Activated T-cell treated with anti-CD3 and anti-CD28 coated beads for 4 hours (primary cell): ENCODE measurements at places on chromosomes 12 and 14.

- DNase-seq: no peak
Observed at GRCh38 chr12:115320967-115321366, 637.0 kb upstream of the TBX3 start.

DNA sequence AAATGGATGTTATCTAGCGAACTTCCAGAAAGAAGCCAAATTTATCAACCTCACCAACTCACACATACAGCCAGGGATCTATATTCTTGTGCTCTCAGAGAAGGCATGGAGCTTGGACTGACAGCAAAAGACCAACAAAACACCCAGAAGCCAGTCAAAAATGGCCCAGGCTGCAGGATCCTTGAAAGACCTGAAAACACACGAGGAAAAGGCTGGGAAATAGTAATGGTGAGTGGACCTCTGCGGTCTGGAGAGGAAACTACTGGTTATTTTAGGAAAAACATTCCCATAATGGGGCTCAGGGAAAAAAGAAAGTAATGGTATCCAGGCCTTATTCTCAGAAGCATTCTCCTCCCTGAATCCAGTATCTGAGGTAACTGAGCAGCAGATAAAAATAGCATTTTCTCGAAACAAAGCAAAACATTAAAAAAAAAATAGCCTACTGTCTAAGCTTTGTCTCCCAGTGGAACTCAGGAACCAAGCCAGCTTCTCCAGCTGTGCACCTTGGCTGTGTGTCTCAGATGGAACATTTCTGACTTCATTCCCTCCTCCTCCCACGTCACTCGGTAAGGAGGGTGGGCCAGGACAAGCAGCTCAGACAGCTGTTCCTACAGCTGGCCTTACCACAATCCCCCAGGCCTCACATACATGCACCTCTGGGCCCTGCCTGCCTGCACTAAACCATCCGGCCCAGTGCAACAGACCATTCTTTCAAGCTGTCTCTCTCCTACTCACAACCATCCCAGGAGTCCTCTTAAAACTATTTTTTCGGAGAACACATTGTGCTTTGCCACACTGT lies 249.9 kb downstream of the DAD1 start:
- DNase-seq: no peak

DNA sequence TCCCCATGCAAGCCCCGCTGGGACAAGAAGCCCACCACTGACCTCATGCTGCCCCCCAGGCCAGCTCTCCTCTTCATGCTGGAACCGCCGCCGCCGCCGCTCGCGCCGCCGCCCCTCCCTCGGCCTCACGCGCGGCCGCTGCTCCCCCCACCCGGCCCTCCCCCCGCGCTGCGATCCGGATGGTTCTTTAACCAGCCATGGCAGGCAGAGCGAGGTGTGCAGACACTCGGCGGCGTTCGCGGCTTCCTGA lies at the start of gene DCAF5:
TSS of gene DCAF5 (minus strand) at position 218 of the 250 bp plus-strand sequence. CDS start at position 77, 141 bp downstream.
- peak; percentile 83 for DNase-seq

DNA sequence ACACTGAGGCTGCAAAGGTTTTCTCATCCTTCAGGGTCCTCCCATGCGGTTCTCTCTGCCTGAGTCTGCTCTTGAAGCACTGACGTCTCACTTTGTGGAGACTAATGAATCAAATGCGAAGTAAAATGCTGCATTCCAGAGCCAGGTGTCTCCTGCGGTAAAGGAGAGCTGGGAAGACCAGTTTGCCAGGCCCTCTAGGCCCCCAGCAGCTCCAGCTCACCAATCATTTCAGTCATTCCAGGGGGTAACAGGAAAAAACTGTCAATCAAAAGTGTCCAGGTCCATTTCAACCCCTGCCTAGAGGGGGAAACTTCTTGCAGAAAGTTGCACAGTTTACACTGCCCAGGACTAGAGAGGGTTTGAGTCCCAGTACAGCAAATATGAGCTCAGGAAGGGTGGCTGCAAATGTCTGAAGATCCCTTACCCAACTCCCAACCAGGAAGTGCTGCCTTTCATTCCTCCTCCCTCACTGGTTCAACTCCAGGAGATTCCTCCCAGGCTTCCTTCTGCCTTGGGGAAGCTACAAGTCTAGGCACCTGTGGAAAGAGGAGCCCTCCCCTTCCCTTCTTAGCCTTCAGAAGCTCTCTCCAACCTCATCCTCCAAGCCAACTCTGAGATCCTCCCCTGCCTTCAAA lies 2.7 kb upstream of the NXPH4 start:
- DNase-seq: no peak

- no peak for DNase-seq
Observed at GRCh38 chr12:33721561-33721960, 281.9 kb upstream of the SYT10 start.

- peak; percentile 3 for DNase-seq
Observed at GRCh38 chr12:13347241-13348043, 150.9 kb downstream of the EMP1 start.

GRCh38 chr14:98949481-98950135 lies 322.4 kb downstream of the BCL11B start:
- DNase-seq: no peak

GRCh38 chr12:63068857-63069442 lies 82.1 kb downstream of the AVPR1A start:
- DNase-seq: no peak

DNA sequence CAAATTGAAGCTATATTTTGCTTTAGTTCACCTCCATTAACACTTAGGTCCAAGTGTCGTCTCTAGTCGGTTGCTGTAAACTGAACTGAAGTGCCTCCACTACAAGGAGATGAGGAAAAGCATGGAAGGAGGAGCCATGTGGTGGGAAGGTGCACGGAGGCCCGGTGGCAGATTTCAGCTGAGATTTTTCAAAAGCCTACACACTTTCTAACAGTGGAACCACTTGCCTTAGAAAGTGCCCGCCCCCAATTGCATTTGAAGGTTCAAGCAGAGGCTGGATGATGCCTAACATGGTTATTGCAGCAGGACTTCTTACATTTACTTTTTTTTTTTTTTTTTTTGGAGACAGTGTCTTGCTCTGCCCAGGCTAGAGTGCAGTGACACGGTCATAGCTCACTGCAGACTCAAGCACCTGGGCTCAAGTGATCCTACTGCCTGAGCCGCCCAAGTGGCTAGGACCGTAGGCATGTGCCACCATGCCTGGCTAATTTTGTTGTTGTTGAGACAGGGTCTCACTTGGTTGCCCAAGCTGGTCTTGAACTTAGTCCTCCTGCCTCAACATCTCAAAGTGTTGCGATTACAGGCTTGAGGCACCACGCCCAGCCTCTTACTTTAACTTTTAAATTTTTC lies 27.6 kb downstream of the EML1 start:
- DNase-seq: no peak

DNA sequence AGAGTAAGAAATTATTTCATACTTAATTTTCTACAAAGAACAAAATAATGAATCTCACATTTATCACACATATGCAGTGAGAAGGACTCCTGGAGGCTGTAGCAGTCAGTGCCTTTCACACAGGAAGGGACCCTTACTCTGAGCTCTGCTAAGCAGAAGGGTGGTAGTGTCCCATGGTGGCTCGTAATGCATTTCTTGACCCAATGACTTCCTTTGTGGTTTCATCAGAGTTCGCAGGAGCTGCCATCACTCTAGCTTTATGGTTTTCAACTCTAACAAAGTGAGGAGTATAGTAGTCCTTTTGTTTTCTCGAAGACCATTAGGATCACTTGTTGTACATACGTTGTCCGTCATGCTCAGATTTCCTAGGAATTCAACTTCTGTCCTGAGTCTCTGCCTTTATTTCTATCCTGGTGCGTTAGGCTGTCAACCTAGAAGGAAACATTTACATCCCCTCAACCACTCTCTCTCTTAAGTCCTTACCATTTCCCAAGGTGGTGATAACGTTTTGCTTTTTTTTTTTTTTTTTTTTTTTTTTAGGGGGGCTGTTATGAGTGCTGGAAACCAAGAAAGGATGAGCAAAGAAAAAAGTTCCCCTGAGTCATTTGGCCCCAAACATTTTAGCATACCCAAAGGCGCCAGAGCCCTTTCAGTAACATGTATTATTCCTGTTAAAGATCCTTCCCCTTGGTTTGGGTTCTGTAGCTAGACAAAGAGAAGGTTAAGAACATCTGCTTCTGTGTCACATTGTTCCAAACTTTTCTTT lies 37.2 kb downstream of the GABARAPL1 start:
- DNase-seq: no peak

GRCh38 chr12:64093689-64094088 lies 128.4 kb downstream of the KICS2 start:
- no peak for DNase-seq

- DNase-seq: peak; percentile 43
Observed at GRCh38 chr12:54981796-54982195, 2.8 kb downstream of the TESPA1 start.

- no peak for DNase-seq
Observed at GRCh38 chr14:22646570-22647254, 2.6 kb upstream of the OR6J1 start.

- DNase-seq: no peak
Observed at GRCh38 chr12:2347137-2347843, 294.5 kb downstream of the CACNA1C start.

DNA sequence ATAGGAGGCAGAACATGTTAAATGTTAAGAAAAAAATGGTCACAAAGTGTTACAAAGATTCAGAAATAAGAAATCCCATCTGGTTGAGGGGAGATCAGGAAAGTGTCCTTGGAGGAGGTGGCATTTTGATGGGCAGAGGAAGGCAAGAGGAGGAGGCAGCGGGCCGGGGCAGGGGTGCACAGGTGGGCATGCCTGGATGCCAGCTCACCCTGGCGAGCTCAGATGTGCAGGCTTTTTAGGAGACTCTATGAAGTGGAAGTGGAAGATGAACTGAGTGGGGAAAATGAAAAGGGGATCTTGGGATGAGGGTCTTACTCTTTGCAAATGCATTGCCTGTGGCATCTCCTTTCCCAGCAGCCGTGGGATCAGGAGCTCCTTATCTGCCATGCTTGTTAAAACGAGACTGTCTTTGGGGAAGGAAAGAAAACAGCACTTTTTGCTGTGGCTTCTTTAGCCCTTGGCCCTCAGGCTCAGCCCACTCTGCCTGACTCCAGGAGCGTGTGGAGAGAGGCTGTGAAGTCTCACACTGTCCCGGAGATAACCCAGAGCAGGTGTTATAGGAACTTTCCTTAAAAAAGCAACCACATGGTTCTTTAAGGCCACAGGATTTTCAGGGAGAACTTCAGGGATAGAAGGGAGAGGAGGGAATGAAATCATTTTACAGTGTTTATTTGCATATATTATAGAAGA lies 62.6 kb downstream of the ELK3 start:
- no peak for DNase-seq
